ENCODE measurements at places on chromosomes 5 and 9. TPM values are rescaled to one million over a fixed set of nuclear protein-coding genes. Genes with fewer than 3 reads are reported as not detected.
A peak's percentile ranks its signal among the peaks of the same experiment; 100 is the strongest.

DNA sequence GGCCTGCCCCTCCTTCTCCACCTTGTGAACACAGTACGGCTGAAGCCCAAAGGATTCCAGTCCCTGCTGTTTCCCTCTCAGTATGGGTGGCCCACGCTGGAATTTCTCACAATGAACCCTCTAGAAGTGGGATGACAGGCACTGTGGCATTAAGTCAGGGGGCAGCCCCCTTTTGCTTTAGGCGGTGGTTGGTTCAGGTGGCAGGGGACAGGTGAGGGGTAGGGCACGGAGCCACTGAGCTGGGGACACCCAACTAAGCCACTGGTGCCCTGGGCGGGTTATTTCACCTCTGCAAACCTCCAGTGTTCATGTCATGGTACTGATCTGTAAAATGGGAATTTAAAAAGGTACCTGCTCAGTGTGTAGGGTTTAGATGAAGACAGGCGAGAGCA, 7.6 kb downstream of the SPACA9 start:
- no peak for DNase-seq

- no peak for DNase-seq
These were observed 436.1 kb upstream of the ADAMTS16 start for GRCh38 chr5:4703931-4704458.

DNA sequence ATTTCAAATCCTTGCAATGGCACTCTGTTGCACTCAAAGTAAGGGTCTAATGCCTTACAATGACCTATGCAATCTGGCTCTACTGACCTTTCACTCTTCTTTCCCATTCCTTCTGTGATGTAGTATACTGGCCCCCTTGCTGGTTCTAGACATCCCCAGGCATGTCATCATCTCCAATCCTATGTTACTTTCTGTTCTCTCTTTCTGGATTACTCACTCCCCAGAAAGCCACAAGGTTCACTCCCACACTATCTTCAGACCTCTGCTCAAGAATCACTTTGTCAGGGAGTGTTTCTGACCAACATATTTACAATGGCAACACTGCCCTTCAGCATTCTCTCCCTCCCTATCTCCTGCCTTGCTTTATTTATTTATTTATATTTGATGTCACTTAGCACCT, 802.2 kb upstream of the WWC1 start:
- DNase-seq, result no peak

GRCh38 chr5:91288118-91288916, 94.8 kb downstream of the ARRDC3 start:
- DNase-seq, result no peak

GRCh38 chr5:97554977-97555643, 372.1 kb upstream of the RIOK2 start:
- no peak for DNase-seq

The GRM6 gene
- 1.1 TPM for total RNA-seq

DNA sequence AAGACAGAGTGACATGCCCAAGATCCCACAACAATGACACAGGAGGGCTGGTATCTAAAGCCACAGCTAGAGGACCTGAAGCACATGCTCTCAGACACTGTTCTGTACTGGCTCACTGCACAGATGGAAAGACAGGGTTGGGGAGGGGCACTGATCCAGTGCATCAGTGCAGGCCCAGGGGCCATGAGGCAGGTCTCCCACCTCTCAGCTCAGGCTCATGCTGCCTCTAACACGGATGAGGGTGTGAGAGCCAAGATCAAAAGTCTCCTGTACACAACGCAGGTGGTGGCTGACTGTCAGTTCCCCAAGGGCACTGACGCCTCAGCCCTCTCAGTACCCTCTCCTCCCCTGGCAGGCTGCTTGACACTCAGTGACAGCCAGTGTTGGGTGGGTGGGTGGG, 10.9 kb downstream of the RAPGEF1 start:
- no peak for DNase-seq

The TAF11L6 gene
- not detected for total RNA-seq

The PHF24 gene
- total RNA-seq, result 93.3 TPM

The NRG2 gene
- 23.2 TPM for total RNA-seq

GRCh38 chr5:158861366-158861765, 238.3 kb downstream of the EBF1 start:
- DNase-seq, result no peak

DNA sequence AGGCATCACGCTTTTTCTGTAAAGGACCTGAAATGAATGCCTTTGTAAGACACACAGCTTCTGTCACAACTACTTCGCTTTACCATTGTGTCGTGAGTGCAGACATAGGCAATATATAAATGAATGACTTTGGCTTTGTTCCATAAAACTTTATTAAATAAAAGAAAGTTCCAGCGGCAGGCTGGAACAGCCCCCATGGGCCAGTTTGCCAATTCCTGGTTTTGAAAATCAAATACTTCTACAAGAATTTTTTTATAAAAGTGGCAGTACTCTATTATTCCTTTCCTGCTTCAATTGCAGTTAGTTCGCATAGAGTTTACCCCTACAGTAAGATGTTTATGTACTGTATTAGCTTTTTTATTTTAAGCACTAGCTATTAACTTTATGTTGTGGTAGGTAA, 53.7 kb downstream of the SRFBP1 start:
- DNase-seq, result no peak

- DNase-seq, result no peak
These were observed 170.0 kb downstream of the TMEM38B start for GRCh38 chr9:105864248-105864898.

GRCh38 chr5:173246135-173246495, 11.1 kb upstream of the NKX2-5 start:
- no peak for DNase-seq

The PCDHA4 gene
- total RNA-seq, result 4.5 TPM

The CYFIP2 gene
- 32.1 TPM for total RNA-seq

- DNase-seq, result no peak
These were observed 2.2 kb upstream of the GZMK start for GRCh38 chr5:55021821-55022220.

The CCL19 gene
- not detected for total RNA-seq

GRCh38 chr9:29830821-29831220, 2257.5 kb upstream of the C9orf72 start:
- peak; percentile 76 for DNase-seq

The SLC46A2 gene
- total RNA-seq, result 1.4 TPM

DNA sequence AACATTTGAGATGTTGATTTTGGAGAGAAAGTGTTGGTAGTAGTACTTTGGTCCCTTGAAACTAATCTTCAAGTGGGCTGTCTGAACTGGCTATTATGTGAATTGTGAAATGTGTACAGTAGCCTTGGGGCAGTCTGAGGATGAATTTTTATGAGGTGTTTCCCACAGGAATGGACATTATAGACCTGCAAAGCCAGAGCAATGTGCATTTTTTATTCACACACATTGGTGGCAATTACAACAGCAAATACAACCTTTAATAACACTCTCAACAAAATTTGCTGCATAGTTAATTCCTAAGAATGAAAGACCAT, 147.0 kb downstream of the PAM start:
- DNase-seq, result no peak

The PNPLA7 gene
- 10.9 TPM for total RNA-seq

The MSX2 gene
- total RNA-seq, result 37.7 TPM

The TLR4 gene
- 3.7 TPM for total RNA-seq

The MYOZ3 gene
- 12.0 TPM for total RNA-seq

DNA sequence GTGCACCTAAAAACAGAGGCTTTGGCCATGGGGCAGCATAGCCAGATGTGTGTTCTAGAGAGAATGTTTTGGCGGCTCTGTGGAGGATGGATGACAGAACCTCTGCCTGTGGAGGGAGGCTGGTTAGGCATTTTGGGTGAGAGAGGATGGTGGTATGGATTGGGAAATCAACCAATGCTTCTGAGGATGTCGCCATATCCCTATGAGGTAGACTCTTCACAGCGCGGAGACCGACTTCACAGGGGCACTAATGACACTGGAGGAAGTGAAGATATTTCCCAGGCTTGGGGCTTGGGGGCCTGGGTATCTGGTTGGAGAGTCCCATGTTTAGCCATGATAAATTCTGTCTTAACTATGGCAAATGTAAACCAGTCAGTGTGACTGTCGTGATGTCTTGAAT, 140.6 kb upstream of the KLF4 start:
- DNase-seq, result no peak

DNA sequence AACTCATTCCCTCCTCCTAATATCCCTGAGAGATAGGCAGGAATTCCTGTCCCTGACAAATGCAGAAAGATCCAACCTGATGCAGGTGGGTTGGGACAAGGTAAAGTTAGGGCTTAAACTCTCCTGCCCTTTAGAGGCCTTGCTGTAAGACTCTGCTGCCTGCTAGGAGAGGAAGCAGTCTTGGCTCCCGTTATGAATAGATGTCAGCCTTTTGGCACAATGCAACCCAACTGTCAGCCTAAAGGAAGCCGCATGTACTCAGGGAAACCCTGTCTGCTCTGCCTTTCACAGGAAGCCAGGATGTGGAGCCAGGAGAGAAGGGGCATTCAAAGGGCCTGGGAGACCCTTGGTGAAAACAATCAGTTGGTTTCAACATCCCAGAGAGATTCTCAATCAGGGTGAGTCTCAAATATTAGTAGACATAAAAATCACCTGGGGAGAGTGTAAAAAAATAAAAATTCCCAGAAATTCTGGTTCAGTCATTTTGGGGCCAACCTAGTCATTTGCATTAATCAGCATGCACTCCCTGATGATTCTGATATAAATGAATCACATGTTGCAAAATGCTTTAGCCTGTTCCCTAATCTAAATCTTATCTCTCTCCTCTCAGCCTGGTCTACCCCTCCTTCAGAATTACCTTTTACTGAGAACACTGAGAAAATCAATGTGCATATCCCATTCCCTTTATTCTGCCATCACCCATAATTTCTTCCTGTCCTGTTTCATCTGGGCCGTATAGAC, 136.2 kb upstream of the TRIM32 start:
- DNase-seq, result no peak

DNA sequence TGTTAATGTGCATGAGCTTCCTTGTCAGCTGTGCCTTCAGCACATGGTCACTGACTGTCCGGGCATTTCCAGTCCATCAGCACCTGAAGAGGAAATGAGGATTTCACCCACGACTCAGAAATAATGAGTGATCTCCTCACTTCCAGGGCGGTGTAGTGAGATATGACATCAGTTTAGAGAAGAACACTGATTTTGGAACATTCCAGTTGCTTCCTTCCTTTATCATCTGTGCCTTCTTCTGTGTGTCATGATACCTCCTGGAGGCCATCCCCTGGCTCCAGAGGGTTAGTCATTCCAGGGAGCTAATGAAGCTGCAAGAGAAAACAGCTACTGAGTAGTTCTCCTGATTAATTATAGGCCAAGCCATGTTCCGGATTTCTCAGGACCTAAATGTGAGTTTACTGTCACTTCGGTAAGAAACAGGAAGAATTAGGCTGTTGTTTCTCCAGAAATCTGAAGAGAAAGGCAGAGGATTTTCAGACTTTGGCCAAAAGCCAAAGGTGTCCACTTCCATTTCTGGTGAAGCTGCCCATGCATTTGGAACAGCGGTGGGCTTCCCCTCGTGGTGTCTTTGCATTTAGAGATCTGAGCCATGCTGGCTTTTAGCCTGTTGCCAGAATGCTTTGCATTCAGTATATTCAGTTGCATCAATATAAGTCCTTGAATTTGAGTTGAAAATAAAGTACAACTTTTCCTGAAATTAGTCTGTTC, 161.3 kb upstream of the OTULINL start:
- no peak for DNase-seq

GRCh38 chr9:124258607-124259157, 933 bp downstream of the NEK6 start:
- no peak for DNase-seq

- no peak for DNase-seq
These were observed 5.1 kb upstream of the PHYKPL start for GRCh38 chr5:178237431-178238312.

GRCh38 chr5:134504629-134505300, 20.7 kb upstream of the JADE2 start:
- DNase-seq, result no peak

DNA sequence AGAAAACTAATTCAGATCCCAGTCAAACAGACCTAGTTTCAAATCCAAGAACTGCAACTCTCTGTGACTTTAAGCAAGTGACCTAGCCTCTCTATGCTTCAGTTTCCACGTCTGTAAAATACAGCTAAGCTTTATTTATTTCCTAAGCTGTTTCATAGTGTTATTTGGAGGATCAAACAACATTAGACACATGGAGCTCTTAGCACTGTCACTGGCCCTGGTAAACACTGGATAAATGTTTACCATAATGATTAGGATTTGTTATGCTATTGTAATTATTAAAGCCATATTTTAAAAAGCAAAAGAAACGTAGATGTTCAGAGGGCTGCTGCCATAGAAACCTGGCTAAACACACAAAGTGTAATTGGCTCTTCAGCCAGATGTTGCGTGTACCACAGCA, 26.6 kb upstream of the C5orf58 start:
- no peak for DNase-seq

The ADCY2 gene
- total RNA-seq, result 18.5 TPM

DNA sequence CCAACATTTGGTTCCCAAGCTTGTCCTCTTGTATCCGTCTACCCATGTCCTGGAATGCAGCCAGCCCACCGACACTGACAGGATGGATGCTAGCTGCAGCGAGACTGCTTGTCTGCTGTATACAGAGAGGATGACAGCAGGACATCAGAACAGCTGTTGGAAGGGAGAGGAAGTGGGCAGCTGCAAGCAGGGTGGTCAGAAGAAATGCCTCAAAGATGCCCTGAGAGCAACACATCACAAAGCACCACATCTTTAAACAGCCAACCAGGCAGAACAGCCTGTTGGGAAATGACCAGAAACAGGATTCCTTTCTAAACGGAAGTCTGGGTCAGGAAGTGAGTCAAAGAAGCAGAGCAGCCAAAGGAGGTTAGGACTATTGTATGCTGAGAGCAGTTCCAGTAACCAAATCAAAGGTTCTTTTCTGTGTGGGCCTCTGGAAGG, 219.1 kb downstream of the NDUFS4 start:
- DNase-seq, result no peak

- DNase-seq, result no peak
These were observed 188.3 kb upstream of the NMUR2 start for GRCh38 chr5:152593388-152593787.

The FBP1 gene
- total RNA-seq, result 4.1 TPM

DNA sequence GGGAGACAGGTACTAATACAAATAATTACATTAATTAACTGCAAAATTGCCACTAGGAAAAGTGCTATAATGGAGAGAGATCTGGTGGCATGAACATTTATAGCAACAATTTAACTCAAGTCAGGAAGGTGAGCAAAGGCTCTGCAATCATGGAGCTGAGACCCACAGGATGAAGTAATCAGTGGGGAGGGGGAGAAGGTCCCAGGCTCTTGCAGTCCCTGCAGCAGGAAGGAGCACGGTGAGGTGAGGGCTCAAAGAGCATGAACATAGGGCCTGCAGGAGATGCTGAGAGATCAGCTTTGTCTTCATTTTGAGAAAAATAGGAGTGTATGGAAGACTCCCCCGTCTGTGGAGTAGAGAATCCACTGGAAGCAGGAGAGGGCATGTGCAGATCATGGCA, 6.5 kb downstream of the PTPN3 start:
- no peak for DNase-seq

The CBY3 gene
- 12.8 TPM for total RNA-seq

DNA sequence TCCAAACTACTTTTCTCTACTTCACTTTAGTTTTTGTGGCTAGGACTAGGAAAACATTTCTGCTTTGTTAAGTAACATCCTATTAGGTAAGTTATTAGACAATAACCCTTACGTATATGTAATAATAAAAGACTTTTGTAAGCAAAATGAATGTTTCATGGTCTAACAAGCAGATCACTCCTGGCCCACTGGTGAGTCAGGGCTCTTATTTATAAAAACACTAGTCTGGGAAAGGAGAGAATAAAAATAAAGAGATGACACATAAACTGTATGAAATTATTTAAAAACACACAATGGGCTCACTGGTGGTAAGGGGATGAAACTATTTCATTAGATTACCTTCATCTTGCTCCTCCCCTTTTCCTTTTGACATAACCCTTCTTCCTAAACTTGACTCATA, 2212.2 kb upstream of the ACO1 start:
- DNase-seq, result no peak

The APBA1 gene
- 9.4 TPM for total RNA-seq
